ENCODE measurements at places on chromosomes 4 and X. TPM values are rescaled to one million over a fixed set of nuclear protein-coding genes. Genes with fewer than 3 reads are reported as not detected.
A peak's percentile ranks its signal among the peaks of the same experiment; 100 is the strongest.

ZNF630 gene
- 2.2 TPM for total RNA-seq

CXXC4 gene
- 3.3 TPM for total RNA-seq

SLC10A6 gene
- 5.9 TPM for total RNA-seq

PRPS2 gene
- total RNA-seq, result 54.4 TPM

- no peak for DNase-seq
- H3K36me3 ChIP-seq, result no peaks in the 10 kb centered on the region
- peak overlapping the region; percentile 54 for H3K27ac ChIP-seq
Observed at GRCh38 chr4:185554365-185555126, 19.2 kb upstream of the PDLIM3 start.

DNA sequence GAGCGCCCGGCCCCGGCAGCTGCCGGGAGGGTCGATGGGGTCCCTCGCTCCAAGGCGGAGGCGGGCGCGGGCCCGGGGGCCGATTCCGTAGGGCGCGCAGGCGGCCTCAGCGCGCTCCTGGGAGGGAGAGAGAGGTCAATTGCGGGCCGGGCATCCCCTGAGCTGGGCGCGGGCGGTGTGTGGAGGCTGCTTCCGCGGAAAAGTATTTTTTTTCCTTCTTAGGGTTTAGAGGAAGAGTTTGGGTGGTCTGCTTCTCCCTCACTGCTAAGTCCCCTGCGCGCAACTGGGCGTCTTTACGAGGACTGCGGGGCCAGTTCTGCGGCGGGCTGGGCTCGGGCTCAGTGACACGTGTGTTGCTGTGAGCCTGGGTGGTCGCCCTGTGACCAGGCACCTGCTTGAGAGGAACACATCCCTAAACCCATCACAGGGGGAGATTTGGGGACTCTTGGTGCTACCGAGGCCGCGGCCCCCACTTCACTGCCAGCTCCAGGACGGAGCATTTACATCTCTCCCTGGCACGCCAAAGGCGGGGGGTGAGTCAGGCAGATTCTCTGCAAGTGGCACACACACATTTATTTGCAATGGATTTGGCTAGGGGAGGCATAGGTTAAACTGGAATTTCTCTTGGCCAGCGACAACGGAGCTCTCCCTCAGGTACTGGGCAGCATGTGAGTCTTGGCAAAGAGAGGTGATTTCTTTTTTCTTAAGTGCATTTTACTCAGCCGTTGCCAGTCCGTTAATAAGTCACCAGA lies 151.2 kb upstream of the SLC4A4 start:
- no peak for DNase-seq
- H3K27ac ChIP-seq, result no peak overlapping the region
- no peaks in the 10 kb centered on the region for H3K4me1 ChIP-seq

DNA sequence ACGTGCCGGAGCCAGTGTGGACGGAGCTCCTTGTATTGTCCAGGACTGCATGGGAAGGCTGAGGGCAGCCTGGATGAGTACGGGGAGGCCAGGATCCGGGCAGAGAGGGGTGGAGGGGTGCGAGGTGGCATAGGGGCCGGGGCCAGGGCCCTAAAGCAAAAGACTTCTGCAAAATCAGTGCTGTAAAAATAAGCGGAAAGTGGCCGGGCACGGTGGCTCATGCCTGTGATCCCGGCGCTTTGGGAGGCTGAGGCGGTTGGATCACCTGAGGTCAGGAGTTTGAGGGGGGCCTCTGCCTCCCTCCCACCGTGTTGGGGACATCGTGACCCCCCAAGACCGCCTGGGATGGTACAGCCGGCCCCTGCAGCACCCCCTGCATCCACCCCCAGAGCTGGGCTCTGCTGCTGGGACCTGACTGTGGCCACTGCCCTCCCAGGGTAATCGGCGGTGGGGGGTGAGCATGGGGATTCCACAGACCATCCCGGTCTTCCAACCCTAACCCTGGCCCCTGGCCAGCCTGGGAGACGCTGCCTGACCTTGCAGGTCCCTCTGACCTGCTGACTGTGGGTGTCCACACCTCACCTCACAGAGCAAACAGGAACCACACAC lies 23.4 kb upstream of the PLCXD1 start:
- H3K27me3 ChIP-seq, result no peaks in the 10 kb centered on the region
- H3K27ac ChIP-seq, result no peak overlapping the region
- no peaks in the 10 kb centered on the region for H3K4me1 ChIP-seq
- no peak overlapping the region for H3K4me3 ChIP-seq

DNA sequence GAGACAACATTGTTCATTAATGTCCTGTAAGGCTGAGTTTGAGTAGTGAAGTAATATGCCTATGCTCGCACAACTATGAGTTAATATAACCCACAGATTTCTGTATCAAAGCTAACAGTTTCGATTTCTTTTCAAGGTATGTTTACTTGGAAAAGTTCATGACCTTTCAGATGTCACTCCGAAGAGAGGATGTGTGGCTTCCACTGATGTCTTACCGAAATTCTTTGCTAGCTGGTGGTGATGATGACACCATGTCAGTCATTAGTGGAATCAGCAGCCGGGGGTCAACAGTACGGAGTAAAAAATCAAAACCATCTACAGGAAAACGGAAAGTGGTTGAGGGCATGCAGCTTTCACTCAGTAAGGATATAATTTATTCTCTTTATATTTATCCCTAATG lies 124.9 kb downstream of the STAG2 start:
- H3K36me3 ChIP-seq, result no peaks in the 10 kb centered on the region
- H3K27ac ChIP-seq, result no peak overlapping the region
- H3K4me1 ChIP-seq, result no peaks in the 10 kb centered on the region
- no peaks in the 10 kb centered on the region for H3K27me3 ChIP-seq
- DNase-seq, result no peak
- no peak overlapping the region for H3K4me3 ChIP-seq

GRCh38 chrX:71111921-71112431 lies 599 bp upstream of the IL2RG start:
- no peak overlapping the region for H3K4me3 ChIP-seq
- no peaks in the 10 kb centered on the region for H3K4me1 ChIP-seq
- no peaks in the 10 kb centered on the region for H3K27me3 ChIP-seq
- no peaks in the 10 kb centered on the region for H3K36me3 ChIP-seq
- no peak overlapping the region for H3K27ac ChIP-seq

- no peak for DNase-seq
- no peaks in the 10 kb centered on the region for H3K36me3 ChIP-seq
- H3K4me1 ChIP-seq, result no peaks in the 10 kb centered on the region
- H3K4me3 ChIP-seq, result no peak overlapping the region
Observed at GRCh38 chr4:121594796-121595526, 101.8 kb downstream of the ANXA5 start.

GRCh38 chr4:123922847-123923246 lies 526.3 kb downstream of the SPRY1 start:
- no peaks in the 10 kb centered on the region for H3K4me1 ChIP-seq
- H3K4me3 ChIP-seq, result no peak overlapping the region
- DNase-seq, result no peak
- H3K27me3 ChIP-seq, result no peaks in the 10 kb centered on the region
- H3K36me3 ChIP-seq, result no peaks in the 10 kb centered on the region

GRCh38 chr4:184643731-184644130 lies 5.5 kb downstream of the CASP3 start:
- no peak overlapping the region for H3K4me3 ChIP-seq
- DNase-seq, result no peak
- H3K27ac ChIP-seq, result no peak overlapping the region
- peaks cover 11% of the 10 kb centered on the region for H3K4me1 ChIP-seq

DNA sequence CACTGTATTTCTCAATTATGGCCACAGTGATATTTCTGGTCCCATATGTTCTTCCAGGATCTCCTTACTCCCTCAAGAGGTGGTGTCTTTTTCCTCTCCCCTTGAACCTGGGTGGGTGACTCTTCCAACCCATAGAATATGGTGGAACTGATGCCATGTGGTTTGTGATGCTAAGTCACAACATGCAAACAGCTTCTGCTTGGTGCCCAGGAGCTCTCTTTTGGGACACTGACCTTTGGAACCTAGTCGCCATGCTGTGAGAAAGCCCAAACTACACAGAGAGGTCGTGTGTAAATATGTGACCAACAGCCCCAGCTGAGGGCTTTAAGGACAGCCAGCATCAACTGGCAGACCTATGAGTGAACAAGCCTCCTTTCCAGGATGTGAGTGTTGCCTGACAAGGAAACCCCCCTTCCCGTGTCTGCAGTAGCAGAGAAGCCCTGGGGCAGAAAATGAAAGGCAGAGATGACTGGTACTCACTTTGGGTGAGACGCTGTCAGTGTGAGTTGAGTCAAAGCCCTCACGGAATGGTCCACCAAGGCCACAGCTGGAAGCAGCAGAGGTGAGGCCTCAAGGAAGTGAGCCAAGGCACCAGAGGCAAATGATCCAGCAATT lies 223.4 kb downstream of the BCOR start:
- H3K4me3 ChIP-seq, result no peak overlapping the region
- no peaks in the 10 kb centered on the region for H3K4me1 ChIP-seq
- no peaks in the 10 kb centered on the region for H3K36me3 ChIP-seq

DNA sequence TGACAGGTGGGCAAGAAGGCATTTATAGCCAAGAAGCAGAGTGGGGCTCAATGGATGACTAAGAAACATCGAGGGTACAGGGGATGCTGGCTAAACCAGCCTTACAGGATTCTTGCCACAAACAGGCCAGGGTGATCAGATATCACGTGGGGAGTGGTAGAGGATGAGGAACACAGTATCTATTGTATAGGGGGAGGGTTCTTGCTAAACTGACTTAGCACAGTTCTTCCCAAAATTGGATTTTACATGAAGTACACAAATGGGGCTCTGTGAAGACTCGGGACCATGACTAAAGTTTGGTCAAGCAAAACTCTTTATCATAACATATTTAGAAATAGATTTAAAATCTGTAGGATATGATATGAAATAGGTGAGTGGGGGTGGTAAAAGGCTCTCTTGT lies 144.0 kb upstream of the ATOH1 start:
- H3K27me3 ChIP-seq, result no peaks in the 10 kb centered on the region
- no peak for DNase-seq
- no peaks in the 10 kb centered on the region for H3K36me3 ChIP-seq
- H3K27ac ChIP-seq, result no peak overlapping the region
- H3K4me1 ChIP-seq, result no peaks in the 10 kb centered on the region

DNA sequence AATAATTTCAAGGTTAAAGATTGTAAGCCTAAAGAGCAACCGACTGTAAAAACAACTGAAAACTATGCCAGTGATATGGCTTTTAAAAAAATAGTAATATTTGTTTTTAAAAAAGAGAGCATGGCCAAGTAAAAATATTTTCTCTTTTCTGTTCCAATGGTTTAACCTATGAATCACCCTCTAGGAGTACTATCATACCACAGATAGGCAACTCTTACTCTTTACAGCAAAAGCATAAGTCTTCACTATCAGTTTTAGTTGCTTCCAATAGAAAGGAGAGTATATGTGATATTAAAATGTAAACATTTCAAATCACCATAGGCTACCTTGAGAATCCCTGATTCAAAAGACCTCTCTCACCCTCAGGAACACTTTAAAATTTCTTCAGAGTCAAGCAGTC lies 102.6 kb downstream of the AMELX start:
- no peak overlapping the region for H3K4me3 ChIP-seq
- no peak overlapping the region for H3K27ac ChIP-seq
- H3K27me3 ChIP-seq, result no peaks in the 10 kb centered on the region
- H3K4me1 ChIP-seq, result no peaks in the 10 kb centered on the region
- no peaks in the 10 kb centered on the region for H3K36me3 ChIP-seq

DNA sequence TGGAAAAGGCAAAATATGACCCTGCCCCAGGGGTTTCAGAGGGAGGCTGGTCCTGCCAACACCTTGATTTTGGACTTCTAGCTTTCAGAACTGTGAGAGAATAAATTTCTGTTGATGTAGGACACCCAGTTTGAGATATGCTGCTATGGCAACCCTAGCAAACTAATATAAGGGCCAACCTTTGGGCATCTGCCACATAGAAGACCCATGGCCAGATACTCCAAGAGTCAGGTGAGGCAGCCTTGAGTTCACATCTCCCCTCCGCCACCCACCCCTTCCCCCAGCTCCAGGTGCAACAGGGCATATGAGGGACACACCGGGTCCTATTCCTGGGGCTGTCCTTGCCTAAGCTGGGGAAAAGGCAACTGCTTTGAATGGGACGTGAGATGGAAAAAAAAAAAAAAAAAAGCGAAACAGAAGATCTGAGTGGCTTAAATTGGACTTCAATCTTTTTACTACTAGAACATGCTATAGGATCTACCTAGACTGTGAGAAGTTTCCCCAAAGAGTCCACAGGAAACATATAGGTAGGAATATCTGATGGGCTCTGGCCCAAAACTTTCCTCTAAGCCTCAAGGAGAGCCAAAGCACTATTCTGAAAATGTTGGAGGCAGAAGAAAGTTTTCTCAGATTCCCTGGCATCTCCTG lies 56.5 kb upstream of the PROM1 start:
- DNase-seq, result no peak
- H3K27me3 ChIP-seq, result no peaks in the 10 kb centered on the region
- peaks cover 8% of the 10 kb centered on the region for H3K4me1 ChIP-seq
- no peak overlapping the region for H3K4me3 ChIP-seq
- no peaks in the 10 kb centered on the region for H3K36me3 ChIP-seq

All from breast epithelium (tissue), 4 donors.